CD4-positive, alpha-beta T cell treated with Interferon alpha-2 for 1 hour (primary cell): ENCODE measurements at places on chromosomes 5 and 9.

DNA sequence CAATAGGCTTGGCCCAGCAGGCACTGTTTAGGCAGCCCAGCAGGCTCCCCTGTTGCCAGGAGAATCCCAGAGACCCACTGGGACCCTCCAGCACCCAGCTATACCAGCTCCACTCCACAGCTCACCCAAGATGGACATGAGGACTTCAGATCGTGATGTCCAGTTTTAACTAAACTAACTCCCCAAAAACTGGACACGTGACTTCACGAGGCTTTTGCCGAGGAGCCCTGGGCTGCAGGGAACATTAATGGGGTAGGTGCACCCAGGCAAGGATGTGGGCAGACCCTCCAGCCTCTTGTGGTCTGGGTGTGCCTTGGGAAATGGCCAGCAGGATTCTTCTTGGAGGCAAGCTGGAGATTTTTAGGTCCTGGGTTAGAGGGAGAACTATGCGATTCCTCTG is 8.9 kb upstream of the NKD2 start:
- DNase-seq: no peak

DNA sequence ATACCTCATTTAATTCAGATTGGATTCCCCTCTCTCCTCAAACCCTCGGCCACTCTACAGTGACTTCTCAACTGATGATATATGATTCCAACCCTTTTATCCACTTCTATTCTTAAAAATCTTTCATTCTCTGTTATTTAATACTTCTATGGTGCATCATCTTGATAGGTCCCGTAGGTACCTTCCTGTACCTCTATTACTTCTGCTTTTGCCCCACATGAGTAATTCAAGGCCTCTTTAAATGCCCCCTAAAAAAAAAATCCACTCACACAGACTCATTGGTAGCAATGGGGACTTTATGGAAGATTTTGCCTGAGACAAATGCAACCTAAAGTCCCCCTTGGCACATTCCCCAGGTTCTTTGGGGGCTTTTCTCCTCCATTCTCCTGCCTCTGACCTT is 54.3 kb downstream of the FAM81B start:
- no peak for DNase-seq

GRCh38 chr5:33494466-33494865 is 53.7 kb downstream of the TARS1 start:
- DNase-seq: no peak

GRCh38 chr5:18050776-18051175 is 416.5 kb downstream of the TAF11L14 start:
- DNase-seq: no peak

DNA sequence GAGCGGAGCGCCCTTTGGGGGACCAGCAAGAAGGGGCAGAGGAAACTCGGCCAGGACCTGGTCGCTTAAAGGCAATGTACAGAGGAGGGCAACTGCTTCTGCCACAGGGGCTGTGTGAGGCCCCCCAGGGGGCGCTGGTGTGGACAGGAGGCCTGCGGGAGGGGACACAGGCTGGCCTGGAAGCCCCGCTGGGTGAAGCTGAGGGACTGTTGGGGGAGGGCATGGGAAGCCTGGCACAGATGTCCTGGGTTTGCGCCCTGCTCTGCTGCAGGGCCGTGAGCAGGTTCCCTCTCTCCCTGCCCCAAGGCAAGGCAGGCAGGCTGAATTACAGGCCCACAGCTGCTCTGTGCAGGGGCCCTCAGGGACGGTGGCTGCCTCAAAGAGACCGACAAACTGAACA is 5.4 kb downstream of the MED22 start:
- no peak for DNase-seq
